Hematopoietic multipotent progenitor cell treated with erythropoietin and hydrocortisone succinate and interleukin-3 and kit ligand, for 4 days (in vitro differentiated cells): ENCODE measurements at places on chromosomes 12 and 14.

DNA sequence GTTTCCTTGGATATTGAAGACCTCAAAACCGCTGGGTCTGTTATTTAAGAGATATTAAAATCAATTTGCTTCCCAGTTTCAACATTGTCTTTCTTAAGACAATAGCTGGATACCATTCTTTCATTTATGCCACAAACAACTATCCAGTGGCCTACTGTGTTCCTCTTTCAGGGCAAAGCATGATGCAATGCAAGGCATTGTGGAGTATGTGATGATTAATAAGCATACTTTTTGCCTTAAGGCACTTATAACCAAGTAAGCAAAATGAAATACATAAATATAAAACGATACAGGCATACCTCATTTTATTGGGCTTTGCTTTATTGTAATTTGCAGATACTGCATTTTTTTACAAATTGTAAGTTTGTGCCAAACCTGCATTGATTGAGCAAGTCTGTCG, 45.5 kb downstream of the SCN8A start:
- no peak for DNase-seq

DNA sequence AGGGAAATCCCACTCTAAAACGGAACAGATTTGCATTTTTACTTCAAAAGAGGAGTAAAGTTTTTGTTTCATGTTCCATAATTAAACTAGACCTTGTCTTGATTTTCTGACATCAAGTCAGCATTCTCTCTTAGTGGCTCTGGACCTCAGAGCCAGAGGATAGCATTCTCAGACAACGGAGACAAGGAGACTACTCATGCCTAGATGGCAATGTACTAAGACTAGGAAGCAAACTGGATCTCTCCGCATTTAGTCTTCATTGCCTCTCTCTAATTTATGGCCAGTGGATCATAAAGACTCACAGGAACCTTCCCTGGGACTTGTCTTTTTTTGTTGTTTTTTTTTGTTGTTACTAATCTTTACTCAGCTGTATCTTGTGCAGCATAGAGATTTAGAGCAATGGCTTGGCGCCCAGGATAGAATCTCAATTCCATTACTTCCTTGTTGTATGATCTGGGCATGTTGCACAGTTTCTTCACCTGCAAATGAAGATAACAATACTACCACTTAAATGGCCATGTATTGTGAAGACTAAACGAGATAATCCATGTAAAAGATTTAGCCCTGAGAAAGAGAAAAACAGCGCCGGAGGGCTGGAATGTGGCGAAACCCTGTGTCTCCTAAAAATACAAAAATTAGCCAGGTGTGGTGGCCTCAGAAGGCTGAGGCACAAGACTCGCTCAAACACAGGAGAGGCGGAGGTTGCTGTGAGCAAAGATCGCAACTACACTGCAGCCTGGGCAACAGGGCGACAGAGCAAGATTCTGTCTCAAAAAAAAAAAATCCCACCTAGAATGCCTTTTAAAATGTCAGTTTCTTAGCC, 4.0 kb upstream of the GEMIN2 start:
- DNase-seq, result no peak

- no peak for DNase-seq
These were observed 618 bp downstream of the GNPNAT1 start for GRCh38 chr14:52790756-52791222.

GRCh38 chr12:20800160-20800559, 10.3 kb upstream of the SLCO1B3 start:
- no peak for DNase-seq

DNA sequence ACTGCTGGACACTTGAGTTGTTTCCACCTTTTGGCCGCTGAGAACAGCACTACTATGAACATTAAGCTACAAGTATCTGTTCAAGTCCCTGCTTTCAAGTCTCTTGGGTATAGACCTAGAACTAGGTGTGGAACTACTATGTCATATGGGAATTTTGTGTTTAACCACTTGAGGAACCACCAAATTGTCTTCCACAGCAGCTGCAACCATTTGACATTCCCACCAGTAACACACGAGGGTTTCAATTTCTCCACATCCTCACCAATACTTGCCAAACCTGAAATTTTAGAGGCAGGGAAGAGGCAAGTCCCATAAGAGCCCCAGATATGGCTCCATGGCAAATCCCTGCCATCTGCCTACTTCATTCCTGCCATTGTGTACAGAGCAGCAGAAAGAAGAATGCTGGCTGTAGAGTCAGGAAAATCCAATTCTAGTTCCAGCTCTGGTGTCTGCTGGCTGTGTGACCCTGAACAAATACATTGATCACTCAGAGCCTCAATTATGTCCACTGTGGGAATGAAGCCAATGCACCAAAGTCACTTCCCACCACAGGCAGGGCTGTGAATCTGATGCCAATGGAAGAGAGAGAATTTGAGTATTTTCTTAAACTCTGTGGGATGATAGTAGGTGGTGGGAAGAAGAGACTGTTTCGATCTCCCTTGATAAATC, 17.8 kb downstream of the PITPNM2 start:
- no peak for DNase-seq

DNA sequence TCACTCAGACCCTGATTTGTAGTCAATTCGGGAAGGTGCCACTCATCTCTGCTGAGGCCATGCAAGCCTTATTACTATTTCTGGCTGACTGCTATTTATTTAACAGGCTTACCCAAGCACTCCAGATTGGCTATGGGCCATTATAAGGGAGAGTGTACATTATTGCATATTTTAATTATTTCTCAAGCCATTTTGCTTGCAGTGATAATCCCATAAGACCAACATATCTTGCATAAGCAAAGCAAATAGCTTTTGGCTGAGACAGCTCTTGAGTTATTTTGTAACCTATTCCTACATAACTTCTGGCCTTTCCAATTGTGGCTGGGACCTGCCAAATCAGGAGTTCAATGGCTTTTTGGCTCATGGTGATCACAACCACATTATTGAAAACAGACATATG, 509.6 kb upstream of the USP15 start:
- DNase-seq, result no peak

- DNase-seq, result peak; percentile 27
These were observed 4.8 kb downstream of the RNF34 start for GRCh38 chr12:121404734-121405133.

GRCh38 chr12:52821826-52822660, 8.1 kb upstream of the KRT4 start:
- no peak for DNase-seq

DNA sequence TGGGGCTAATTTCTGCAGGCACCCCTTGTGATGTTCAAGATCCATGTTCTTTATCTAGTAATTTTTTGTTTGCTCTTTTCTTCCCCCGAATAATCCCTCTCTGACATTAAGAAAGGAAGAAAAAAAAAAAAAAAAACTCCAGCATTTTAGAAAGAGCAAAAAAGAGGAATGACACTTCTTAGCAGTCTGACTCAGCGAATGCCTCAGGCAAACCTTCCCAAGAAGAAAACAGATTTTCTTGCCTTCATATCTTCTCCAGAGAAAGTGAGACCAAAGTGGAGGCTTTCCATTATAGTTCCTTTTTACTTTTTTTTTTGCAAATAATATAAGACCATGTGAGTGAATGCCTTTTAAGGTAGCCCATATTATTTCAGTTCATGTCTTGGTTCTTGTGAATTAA, 479.0 kb upstream of the SYT1 start:
- no peak for DNase-seq

DNA sequence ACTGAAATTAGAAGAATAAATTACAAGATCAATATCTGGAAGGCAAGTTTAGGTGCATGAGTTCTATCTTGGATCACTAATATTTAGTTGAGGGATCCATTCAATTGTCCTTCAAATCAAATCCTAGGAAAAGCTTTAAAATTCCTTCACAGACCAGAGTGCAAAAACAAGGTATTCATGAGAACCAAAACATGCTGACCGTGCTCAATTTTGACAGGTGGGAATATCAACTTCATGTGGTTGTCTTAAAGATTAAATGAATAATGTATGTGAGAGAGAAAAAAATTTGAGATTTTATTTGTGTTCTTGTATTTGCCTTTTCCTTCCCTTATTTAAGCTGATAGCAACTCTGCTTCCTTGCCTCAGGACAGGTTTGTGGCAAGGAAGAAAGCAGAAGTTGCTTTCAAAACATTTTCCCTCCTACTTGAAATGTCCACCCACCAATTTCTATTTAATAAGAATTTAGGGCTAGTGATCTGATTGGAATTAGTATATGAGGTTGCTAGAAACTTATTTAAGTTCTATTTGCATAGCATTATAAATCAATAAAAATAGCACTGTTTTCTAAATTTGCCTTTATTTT, 4.9 kb upstream of the PPP1R12A start:
- DNase-seq, result peak; percentile 63

- no peak for DNase-seq
These were observed 35.2 kb downstream of the ASCL1 start for GRCh38 chr12:102992720-102993119.

DNA sequence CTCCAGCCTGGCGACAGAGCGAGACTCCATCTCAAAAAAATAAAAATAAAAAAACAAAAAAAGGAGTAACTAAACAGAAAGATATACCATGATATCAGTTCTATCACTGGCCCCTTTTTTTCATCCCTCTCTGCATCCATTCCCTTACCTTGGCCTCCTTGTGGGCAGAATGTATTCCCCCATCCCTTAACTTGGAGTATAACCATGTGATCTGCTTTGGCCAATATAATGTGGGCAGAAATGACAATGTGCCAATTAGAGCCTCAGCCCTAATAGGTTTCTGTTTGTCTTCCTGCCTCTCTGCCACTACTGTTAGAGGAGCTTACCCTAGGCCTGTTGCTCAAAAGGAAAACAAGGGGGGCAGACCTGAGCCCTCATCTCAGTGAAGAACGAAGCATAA, 23.8 kb downstream of the GSC start:
- DNase-seq, result no peak

DNA sequence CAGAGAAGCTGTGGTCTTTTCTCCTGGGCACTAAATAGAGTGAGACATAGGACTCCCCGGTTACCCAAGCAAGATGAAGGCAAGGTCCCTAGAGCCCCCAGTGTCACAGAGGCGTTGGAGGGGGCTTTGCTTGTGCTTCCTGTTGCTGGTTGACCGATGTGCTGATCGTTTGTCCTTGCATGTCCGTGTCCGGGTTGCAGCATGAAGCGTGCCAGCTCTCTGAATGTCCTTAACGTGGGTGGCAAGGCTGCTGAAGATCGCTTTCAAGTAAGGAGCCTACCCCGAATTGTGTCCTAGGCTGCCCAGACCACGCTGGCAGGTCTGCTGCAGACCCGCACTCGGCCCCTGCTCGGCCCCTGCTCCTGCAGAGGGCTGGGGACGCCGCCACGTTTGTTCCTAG, 23.1 kb downstream of the XRCC3 start:
- DNase-seq, result no peak

DNA sequence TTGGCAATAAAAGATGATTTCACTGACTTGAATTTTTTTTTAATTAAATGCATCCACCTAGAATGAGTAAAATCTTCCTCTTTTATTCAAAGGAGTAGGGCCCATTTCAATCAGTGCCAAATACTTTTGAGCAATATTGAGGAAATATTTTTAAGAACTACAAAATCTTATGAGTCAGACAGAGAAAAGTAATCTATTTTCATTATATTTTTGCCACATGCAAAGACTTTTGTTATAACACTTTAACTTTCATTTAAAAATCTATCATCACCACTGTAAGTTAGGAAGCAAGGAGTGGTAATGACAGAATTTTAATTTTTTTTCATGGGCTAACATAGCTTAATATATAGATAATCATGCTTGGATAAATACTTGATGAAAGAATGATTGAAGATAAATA, 345.2 kb upstream of the KITLG start:
- DNase-seq, result no peak

GRCh38 chr14:99391671-99392070, 89.0 kb downstream of the SETD3 start:
- DNase-seq, result no peak

- DNase-seq, result no peak
These were observed 211.1 kb upstream of the SFSWAP start for GRCh38 chr12:131499864-131500190.

DNA sequence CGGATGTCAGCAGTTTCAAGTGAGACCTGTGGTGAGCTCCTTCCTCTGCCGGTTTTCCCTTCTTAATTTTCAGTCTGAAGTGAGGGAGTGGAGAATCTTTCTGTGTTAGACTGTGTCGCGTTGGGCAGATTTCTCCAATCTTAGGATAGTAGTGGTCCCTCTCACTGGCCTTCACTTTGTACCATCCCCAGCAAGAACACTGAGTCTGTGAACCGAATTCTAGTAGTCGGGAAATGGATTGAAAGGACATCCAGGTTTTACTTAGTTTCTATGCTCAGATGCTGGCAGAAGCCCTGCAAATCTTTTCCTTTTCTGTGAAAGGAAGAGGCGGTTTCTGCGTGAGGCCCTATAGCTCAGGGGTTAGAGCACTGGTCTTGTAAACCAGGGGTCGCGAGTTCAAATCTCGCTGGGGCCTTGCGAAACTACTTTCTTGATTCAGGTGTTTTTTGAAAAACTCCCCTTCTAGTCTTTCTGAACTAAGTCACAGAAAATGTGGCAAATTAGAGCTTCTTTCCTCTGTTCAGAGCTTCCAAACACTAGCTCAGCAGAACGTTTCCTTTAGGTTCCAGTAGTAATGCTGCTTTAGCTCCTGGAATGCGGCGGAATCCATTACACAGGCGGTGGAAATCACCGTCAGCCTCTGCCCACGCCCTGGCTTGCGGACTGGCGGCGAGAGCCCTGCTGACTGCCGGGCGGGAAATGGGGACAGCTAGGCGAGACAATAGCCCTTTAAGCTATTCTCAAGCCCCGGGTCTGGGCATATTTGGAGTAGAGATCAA, 2.8 kb upstream of the RNASE4 start:
- peak; percentile 95 for DNase-seq

- no peak for DNase-seq
These were observed 30.4 kb upstream of the PCNX4 start for GRCh38 chr14:60061371-60061770.

DNA sequence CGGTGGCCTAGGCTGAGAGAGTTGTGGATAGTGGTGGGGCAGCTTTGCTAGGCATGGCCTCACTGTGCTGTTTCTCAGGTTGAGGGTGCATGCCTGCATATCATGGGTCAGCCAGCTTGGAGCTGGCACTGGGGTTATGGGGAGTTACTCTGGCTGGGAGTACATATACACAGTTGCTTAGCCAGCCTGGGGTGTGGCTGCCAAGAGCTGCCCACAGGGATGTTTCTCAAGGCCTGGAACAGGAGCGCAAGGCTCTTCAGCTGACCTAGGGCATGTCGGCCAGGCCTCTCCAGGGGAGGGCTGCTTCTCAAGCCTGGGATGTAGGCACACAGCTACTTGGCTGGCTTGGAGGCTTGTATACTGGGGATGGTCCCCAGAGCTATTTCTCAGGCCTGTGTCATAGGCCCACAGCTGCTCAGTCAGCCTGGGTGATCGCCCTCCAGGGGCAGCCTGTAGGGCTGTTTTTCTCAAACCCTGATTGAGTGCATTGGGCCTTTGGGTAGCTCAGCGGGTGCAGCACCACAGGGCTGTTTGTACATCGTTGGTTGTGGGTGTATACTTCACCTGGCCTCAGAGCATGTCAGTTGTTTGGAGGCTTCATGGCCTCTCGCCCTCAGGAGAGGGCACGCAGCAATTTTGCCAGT, 114.9 kb downstream of the METTL25 start:
- no peak for DNase-seq

- DNase-seq, result peak; percentile 8
These were observed 6.1 kb upstream of the FAIM2 start for GRCh38 chr12:49909826-49910225.
